ENCODE measurements at places on chromosomes 6 and 20.

GRCh38 chr6:7053125-7053774 lies 54.5 kb upstream of the RREB1 start:
- no peak for DNase-seq

DNA sequence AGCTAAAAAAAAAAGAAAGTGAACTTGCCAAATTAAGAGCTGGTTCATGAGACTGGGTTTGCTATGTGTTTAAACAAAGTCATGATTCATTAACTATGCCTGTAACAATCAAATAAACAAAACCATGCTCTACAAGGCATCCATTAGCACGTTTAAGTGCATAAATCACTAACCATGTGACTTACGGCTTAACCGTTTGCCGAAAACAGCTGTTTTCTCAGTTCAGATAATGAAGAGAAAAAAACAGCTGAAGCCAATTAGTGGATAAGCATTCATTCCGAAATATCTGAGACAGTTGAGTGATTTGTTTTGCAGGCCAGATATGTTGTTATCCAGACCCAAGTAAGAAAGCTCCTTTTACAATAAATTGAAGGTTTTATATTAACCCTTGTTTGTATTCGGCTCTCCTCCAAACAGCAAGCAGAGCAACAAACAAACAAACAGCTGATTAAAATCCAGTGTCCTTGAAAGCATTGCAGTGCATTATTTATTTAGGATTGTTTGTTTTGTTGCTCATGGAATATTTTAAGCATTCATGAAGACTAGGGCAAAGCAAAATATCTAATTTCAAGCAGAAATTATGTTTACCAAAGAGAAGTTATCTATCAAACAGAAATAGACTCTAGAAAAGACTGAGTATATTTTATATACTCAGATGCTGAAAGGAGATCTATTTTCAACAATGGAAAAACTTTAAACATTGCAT lies 343.5 kb downstream of the RFPL4B start:
- DNase-seq: no peak

GRCh38 chr6:161584051-161584450 lies 310.2 kb upstream of the AGPAT4 start:
- DNase-seq: no peak

GRCh38 chr20:51331481-51331880 lies 211.0 kb downstream of the NFATC2 start:
- no peak for DNase-seq

GRCh38 chr6:35727935-35728682 lies 8.7 kb upstream of the ARMC12 start:
- peak; percentile 93 for DNase-seq

DNA sequence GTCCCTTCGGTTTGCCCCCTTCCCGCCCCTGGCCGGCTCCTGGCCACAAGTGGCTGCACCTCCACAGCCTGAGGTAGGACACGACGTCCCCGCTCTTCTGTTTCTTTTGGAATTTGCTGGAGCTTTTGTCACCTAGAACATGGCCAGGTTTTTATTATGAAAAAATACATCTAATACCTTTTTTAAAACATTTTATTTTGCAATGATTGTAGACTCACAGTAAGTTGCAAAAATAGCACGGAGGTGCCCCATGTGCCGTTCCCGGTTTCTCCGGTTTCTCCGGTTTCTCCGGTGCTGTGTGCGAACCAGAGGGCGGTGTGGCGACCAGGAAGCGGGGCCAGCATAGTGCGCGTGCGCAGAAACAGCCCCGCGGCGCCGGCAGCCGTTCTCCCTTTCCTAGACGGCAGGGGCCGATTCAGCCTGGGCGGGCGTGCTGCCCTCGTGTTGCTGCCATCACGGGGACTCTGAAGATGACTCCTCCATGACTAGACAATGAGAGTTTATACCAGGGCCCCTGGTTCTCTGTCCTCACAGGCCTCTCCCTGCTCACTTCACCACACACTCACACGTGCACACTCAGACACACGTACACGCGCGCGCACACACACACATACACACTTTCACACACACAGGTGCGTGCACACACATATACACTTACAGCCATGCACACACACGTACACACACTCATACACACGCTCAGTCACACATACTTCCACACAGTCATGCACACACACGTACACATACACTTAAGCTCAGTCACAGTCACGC lies 102.1 kb downstream of the TMEM242 start:
- DNase-seq: peak; percentile 85

All from right lobe of liver (tissue), 6 donors.